ENCODE measurements at places on chromosomes 3 and 15.
A peak's percentile ranks its signal among the peaks of the same experiment; 100 is the strongest.

DNA sequence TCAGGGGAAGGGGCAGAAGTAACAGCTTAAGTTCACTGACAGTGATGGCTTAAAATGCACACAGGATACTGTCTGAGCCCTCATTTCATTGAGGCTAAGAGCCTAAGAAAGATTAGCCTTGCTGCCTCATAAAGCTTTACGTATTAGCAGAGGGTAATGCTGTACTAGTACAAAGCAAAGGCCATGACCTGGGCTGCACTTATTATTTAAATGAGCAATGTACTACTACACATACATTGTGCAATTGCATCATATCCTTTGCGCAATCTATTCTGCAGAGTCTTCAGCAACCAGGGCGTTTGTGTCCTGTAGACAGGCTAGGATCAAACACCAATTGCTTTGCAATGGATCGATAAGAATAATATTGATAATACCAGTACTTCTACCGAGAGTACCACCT lies 221.8 kb downstream of the TPRG1 start:
- DNase-seq: no peak

DNA sequence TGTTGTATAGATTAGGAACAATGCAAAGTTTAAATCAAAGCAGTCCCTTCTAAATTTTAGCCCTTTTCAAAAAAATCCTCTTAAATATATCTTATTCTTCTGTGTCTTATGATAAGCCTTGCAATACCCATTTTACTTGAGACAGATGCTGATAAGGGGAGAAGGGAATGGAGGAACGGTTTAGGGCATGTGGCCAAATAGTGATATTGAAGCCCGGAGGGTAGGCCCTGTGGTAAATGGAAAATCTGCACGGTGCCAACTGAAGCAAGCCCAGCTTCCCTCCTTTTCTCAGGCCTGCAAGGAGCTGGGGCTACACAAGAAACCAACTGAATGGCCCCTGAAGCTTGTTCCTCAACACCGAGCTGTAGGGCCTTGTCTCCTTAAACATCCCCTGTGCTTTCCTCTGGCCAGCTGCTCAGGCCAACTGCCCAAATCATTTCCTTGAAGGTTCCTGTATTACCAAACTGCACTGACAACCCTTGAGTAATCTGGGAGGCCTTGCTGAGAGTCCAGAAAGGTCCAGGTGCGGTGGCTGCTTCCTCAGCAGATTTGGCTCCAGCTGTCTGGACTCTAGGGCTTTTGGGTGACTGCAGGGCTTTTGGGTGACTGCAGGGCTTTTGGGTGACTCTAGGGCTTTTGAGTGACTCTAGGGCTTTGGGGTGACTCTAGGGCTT lies 67.2 kb downstream of the NCEH1 start:
- no peak for DNase-seq

DNA sequence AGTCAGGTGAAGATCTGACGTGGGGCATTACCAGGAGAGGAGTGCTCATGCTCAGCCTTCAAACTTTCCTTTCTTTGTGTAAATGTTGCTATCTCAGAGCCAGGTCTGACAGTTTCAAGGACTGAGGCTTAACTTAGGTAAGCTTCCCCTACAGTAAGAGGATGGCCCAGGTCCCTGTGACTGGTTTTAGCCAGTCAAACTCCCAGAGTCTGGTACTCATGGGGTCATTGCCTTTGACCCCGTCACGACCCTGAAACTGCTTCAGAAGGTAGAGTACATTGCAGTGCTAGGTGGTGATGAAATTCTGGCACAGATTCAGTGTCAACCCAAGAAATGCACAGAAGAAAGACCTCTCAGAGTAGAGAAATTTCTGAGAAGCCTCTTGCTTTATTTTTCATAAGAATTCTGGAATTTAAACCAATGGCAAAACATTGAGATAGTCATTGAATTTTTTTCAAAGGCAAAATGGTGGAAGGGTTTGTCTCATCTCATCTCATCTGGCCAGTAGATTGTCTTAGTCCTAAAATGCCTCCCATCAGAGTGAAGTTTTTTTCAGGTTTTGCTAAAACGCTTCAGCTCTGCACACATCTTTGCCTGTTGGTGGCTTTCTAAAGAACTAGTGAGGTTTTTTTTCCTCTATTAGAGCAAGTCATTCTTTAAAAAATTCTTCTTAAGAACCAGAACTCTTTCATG lies 23.1 kb downstream of the ZBTB38 start:
- no peak for DNase-seq

DNA sequence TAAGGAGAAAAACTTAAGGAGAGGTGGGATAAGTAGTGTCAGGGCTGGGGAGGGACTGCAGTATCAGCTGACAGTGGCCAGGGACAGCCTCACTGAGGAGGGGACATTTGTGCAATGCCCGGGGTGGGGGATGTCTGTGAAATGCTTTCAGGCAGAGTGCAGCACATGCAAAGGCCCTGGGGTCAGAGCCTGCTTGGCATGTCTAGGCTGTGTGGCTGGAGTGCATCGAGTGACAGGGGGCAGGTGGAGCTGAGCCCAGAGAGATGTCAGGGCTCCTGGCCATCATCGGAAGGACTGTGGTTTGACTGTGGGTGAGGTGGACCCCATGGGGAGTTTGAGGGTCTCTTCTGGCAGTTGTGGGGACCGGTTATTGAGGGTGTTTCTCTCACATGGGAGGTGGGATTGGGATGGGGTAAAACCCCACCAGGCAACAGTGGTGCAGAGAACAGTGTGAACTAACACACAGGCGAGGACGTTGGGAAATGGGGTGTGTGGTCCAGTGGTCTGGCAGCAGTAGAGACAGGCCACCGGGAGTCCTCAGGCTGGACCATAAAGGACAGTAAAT lies 61.2 kb downstream of the FBLN2 start:
- DNase-seq: no peak

DNA sequence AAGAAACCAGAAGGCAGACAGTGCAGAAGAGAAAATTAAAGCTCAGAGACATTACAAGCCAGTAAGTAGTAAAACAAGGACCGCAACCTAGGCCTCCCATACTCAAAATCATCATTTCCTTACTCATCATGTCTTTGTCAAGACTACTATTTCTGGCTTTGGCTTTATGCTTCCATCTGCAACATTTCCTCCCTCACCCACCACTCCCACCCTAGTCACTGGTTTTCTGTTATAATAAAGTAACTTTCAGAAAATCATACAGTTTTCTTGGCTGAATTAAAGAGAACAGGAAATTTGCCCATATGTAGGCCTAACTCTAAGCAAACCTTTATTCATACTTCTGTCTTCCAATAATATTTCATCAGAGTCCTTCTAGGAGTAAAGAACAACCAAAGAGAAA lies 247.6 kb upstream of the RORA start:
- DNase-seq: no peak

DNA sequence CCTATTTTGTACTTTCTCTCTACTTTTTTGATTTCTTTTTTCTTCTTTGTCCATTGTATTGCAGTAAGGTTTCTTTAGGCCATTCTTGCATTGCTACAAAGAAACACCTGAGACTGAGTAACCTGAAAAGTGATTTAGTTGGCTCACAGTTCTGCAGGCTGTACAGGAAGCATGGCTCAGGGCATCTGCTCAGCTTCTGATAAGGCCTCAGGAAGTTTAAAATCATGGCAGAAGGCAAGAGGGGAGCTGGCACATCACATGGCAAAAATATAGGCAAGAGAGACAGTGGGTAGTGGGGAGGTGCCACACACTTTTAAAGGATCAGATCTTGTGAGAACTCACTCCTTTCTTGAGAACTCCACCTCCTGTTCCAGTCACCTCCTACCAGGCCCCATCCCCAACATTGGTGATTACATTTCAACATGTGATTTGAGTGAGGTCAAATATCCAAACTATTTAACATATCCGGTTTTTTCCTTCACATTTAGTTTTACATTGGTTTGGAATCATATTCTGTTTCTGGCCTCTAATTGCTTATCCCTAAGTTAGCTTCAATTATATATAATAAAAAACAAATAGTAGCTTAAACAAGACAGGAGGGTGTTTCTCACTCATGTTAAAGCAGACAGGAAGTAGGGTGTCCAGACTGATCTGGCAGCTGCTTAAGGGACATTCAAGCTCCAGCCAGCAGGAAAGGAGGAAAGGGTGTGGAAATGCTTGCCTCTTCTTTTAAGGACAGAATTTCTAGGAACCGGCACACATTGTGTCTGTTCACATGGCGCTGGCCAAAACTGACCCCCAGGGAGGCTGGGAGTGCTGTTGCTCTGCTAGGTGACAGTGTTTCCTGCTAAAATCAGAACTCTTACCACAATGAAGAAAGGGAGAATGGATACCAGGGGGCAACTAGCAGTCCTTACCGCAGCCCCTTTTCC lies 28.8 kb upstream of the SKOR1 start:
- no peak for DNase-seq

GRCh38 chr15:38504680-38505467 lies 50.9 kb downstream of the FAM98B start:
- no peak for DNase-seq

DNA sequence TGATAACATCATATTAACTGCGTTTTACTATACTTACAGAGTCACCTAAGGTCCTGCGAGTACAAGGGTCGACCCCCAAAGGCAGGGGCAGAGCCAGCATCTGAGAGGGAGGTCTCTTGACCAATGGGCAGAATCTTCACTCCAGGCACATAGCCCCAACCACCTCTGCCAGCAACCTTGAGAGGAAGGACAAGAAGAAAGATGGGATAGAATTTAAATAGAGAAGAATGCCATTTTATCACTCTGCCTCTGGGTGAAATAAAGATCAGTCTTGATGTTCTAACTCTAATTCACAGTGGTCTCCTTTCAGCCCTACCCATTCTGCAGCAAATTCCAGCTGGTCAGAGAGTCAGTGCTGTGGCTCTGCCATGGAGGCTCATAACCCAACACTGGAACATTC lies 26.5 kb downstream of the KNG1 start:
- no peak for DNase-seq

DNA sequence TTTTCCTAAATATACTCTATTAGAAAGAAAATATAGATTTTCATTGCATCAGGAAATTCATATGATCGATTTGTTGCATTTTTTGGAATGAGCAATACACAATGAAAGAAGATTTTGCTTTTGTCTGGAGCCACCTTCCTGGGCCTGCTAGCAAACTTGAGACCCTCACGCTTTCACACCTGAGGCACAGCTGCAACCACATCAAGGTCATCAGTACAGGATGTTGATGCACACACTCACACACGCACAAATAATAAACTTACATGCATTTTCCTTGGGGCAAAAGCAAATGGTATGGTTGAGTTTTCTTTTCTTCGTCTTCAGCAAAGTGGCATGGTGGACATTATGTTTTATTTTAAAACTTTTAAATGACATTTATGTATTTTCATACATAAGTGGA lies 64.8 kb upstream of the SATB1 start:
- DNase-seq: no peak

DNA sequence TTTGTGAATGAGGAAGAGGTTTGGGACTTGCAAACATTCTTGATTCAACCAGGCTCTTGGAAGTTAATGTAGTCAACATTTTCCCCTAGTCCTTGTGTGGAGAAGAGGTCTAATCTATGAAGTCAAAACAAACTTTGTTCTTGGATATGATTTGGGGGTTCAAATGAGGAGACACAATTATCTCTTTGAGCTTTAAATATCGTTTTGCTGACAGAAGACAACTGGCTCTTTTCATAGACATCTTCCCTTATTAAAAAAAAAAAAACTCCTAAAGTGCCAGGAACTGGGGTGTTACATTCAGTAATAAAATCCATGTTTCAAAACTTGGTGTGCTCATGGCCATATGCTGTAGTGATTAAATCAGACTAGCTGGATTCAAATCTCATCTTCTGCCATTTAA lies 345.3 kb upstream of the ICE2 start:
- no peak for DNase-seq

- DNase-seq: no peak
Observed at GRCh38 chr3:67421912-67422311, 232.5 kb downstream of the SUCLG2 start.

DNA sequence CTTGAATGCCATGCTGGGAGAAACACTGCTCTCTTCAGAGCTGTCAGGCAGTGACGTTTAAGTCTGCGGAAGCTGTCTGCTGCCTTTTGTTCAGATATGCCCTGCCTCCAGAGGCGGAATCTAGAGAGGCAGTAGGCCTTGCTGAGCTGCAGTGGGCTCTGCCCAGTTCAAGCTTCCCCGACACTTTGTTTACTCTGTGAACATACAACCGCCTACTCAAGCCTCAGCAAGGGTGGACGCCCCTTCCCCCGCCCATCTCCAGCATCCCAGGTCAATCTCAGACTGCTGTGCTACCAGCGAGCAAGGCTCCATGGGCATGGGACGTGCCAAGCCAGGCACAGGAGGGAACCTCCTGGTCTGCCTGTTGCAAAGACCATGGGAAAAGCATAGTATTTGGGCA lies 99.7 kb downstream of the TAFA4 start:
- no peak for DNase-seq

DNA sequence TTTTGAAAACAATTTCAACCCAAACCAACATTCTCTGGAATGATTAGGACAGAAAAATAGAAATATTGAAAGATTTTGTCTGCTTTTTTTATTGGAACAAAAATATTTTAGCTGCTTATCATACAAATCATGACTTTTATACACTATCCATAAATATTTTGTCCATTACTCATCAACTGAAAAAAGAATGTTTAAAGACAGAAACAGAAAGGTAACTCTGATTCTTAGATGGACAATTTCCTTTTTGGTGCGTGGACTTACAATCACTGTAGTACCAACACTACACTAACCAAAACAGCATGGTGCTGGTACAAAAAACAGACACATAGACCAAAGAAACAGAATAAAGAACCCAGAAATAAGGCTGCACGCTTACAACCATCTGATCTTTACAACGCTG lies 582.8 kb upstream of the CCDC54 start:
- DNase-seq: no peak

DNA sequence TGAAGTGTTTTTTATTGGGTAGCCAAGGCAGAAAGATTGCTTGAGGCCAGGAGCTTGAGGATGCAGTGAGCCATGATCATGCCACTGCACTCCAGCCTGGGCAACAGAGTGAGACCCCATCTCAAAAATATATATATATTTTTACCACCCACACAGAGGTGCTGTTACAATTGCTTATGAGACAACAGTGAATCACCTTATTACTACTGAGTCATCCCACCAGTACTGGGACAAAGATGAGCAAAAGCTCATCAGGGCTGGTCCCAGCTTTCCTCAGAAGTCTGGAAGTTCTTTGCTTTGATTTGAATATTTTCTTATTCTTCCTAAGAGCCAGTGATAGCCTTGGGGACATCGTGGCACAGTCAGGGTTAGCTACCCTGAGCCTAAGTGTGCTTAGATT lies 207.7 kb downstream of the SOX2 start:
- DNase-seq: peak; percentile 68

GRCh38 chr15:80800067-80800466 lies 20.9 kb downstream of the CEMIP start:
- peak; percentile 11 for DNase-seq

GRCh38 chr3:29758434-29759322 lies 477.8 kb downstream of the RBMS3 start:
- DNase-seq: no peak

GRCh38 chr3:31462050-31462569 lies 70.6 kb upstream of the STT3B start:
- no peak for DNase-seq

- no peak for DNase-seq
Observed at GRCh38 chr15:70068783-70069565, 28.7 kb downstream of the TLE3 start.

- DNase-seq: no peak
Observed at GRCh38 chr3:55165278-55165677, 237.4 kb upstream of the LRTM1 start.
